ENCODE measurements at places on chromosomes 13 and 19. TPM values are rescaled to one million over a fixed set of nuclear protein-coding genes. Genes with fewer than 3 reads are reported as not detected.

GRCh38 chr13:48816700-48817099 lies 159.0 kb upstream of the FNDC3A start:
- DNase-seq, result no peak

GRCh38 chr19:38291855-38292254 lies 12.2 kb upstream of the C19orf33 start:
- DNase-seq, result no peak

DNA sequence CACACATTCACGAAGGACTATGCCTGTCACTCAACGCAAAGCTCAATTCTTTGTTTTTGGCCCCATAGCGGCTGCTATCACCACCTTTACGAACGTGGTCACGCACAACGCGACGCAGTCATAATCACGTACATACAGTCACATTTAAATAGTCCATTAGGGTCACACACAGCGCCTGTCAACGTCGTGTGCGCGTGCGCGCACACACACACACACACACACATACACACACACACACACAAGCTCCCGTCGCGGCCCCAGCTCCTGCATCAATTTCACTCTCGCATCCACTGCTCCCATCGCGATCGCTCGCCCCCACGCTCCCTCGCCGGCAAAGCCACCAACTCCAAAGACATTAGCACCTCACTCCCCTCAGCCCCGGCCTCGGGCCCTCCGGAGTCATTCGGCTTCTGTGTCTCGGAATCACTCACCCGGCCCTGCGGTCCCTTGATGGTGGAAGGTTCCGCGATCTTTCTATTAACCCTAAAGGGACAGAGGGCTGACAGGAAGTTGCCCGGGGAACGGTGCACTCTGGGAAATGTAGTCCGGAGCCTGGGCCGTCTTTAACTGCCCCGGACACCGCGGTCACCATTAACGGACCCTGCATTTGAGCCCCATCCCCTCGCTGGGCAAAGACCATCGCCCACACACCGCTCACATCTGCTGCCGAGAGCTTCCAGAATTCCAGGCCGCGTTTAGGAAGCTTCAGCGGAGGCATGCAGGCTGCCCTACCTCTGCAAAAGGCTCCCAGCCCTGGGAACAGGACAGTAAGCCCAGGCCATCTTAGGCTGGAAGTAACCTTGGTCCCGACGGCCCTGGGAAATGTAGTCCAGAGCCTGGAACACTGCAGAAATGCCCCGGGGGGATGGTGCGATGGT lies at the start of gene ZNF790:
ZNF790 (minus strand) TSS at position 482 of the 878 bp plus-strand sequence. CDS start 12,768 bp downstream, outside the sequence.
- DNase-seq, result peak; percentile 93

- no peak for DNase-seq
These were observed 30.0 kb downstream of the CEACAM1 start for GRCh38 chr19:42498169-42498757.

- no peak for DNase-seq
These were observed 34.0 kb downstream of the DPF1 start for GRCh38 chr19:38190061-38190460.

DNA sequence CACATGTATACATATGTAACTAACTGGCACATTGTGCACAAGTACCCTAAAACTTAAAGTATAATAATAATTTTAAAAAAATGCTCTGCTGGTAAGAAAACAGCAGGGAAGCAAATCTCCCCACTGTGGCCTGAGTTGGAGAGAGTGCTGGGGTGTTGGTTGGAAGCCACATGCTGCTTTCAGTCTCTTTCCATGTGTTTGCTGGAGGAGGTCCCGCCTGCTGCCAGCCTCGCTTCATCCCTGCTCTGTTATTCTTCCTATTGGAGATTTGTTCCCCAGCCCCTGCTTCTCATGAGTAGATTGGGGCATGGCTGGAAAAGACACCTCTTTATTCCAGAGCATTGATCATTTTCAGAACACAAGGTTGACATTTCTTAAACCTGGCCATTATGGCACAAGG lies 230.5 kb downstream of the FGF9 start:
- DNase-seq, result no peak

DNA sequence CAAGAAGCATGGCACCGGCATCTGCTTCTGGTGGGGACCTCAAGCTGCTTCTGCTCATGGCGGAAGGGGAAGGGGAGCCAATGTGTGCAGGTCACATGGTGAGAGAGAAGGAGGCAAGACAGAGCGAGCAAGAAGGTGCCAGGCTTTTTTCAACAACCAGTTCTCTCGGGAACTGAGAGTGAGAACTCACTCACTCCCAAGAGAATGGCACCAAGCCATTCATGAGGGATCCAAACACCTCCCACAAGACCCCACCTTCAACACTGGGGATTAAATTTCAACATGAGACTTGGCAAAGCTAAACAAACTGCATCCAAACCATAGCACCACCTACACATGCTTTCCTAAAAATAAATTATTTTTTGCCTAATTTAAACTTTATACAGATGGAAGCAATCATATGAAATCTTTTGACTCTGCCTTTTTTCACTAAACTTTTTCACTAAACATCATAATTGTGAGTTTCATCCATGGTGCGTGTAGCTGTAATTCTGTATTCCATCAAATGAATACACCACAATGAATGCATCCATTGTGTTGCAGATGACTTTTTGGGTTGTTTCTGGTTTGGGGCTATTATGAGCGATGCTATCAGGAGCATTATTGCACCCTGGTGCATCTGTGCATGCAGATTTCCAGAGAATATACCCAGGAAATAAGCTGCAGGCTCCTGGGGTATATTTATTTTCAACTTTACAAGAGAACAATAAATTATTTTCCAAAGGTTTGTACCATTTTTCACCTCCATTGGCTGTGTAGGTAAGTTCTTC lies 14.6 kb upstream of the IPO5 start:
- DNase-seq, result no peak

- no peak for DNase-seq
These were observed 171.9 kb downstream of the TBC1D4 start for GRCh38 chr13:75309981-75310580.

DNA sequence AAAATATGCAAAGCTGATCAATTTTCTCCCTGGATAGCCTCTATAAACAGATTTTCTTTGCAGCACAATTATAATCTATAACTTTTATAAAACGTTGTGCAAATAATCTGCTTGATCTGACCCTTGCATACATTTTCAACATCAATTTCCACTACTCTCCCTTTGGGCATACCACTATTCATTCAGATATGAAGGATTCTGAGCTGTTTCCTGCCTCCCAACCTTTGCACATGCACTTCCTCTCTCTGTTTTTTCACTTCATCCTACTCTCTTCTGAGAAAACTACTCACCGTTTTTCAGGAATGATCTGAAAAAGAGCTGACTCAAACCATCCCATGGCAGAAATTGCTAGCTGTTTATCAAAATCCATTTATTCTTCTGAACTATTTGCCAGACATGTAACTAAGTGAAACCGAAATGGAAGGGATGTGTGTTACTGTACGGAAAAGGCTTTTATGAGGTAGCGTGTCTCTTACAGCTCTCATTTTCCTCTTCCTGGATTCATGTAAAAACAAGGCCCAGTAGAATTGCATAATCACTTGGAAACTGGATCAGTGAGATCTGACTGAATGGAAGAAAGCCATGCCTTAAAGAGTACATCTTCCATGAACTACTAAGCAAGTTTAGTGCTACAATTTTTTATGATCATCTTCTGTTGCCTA lies 1447.3 kb upstream of the MIR17HG start:
- no peak for DNase-seq

GRCh38 chr19:30882411-30883005 lies 466.7 kb downstream of the TSHZ3 start:
- DNase-seq, result no peak

DNA sequence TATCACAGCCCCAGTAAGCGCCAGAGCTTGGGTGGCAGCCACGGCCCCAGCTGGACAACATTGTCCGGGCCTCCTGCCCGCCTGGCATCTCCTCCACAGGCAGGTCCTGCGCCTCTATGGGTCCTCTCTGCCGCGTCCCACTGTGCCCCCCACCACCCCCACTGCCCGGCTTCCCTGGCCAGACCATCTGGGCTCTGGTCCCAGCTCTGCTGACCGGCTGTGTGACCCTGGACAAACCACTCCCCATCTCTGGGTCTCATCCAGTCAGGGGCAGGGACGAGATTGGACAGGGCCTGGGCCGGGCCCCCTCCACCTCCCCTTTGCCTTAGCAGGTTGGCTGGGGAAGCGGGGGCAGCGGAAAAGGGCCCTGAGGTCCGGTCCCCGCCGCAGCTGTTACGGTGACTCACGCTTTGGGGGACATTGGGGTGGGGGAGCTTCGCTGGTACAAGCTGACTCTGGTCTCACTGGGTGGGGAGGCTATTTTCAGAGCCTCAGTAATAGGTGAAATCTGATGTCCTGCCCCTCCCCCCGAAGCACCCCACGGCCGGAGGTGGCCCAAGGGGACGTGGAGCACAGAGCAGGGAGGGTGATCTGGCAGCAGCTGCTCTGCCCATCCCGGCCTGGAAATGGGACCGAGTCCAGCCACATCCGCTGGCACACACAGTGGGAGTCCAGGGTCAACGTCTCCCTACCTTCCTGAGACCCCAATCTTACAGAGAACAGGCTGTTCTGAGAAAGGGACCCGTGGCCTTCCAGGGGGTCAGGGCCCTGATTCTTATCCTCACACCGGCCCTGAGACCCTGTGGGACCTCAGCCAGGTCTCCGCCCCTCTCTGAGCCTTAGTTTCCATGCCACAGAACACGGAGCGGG lies 9.1 kb downstream of the NFIC start:
- DNase-seq, result peak; percentile 98

GRCh38 chr19:42628411-42629140 lies 33.9 kb upstream of the CEACAM8 start:
- peak; percentile 37 for DNase-seq

DNA sequence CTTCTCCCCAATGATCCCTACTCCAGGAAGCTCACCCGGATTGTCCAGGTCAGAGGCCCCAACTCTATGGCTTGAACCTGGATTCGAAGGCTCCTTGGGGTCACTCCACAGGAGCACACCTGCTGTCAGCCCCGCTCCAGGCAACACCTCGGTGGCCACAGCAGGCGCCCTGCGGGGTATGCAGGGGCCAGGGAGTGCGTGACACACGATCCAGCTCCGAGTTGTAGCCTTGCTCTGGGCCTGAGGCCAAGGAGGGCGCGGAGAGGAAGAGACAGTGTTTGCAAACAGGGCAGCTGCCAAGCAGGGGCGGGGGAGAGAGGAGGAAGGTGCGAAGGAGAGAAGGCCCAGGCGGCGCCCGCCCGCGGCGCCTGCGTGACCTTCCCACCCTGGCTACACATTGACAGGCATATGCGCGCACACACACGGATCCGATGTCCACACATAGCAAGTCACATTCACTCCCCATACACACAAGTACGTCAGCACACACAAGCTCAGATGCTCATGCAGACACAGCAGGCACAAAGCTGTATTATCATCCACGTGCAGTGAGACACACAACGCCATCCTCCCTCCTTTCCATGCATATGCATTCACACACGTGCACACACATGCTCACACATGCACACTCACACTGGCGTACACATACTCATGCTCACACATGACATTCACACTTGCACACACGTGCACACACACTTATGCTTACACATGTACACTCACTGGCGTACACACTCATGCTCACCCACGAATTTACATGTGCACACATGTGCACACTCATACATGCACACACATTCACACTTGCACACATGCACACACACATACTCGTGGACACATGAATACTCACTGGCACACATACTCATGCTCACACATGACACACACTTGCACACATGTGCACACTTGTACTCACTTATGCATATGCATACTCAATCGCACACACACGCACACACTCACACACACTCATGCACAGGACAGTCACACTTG lies 10.4 kb downstream of the SBK2 start:
- peak; percentile 61 for DNase-seq

The DMRTC2 gene
- total RNA-seq, result not detected

The LGALS7B gene
- not detected for total RNA-seq

The TNFSF13B gene
- total RNA-seq, result 21.2 TPM

The ZNF575 gene
- 2.6 TPM for total RNA-seq

The LIPE gene
- total RNA-seq, result 39.5 TPM

Measured in adrenal gland (tissue), 19 donors.